ENCODE measurements at places on chromosomes 16 and 17.
A peak's percentile ranks its signal among the peaks of the same experiment; 100 is the strongest.

- no peak for DNase-seq
Measured at GRCh38 chr17:9672266-9672665, 26.9 kb downstream of the USP43 start.

- DNase-seq: no peak
Measured at GRCh38 chr16:59988591-59988990, 1254.5 kb upstream of the GOT2 start.

DNA sequence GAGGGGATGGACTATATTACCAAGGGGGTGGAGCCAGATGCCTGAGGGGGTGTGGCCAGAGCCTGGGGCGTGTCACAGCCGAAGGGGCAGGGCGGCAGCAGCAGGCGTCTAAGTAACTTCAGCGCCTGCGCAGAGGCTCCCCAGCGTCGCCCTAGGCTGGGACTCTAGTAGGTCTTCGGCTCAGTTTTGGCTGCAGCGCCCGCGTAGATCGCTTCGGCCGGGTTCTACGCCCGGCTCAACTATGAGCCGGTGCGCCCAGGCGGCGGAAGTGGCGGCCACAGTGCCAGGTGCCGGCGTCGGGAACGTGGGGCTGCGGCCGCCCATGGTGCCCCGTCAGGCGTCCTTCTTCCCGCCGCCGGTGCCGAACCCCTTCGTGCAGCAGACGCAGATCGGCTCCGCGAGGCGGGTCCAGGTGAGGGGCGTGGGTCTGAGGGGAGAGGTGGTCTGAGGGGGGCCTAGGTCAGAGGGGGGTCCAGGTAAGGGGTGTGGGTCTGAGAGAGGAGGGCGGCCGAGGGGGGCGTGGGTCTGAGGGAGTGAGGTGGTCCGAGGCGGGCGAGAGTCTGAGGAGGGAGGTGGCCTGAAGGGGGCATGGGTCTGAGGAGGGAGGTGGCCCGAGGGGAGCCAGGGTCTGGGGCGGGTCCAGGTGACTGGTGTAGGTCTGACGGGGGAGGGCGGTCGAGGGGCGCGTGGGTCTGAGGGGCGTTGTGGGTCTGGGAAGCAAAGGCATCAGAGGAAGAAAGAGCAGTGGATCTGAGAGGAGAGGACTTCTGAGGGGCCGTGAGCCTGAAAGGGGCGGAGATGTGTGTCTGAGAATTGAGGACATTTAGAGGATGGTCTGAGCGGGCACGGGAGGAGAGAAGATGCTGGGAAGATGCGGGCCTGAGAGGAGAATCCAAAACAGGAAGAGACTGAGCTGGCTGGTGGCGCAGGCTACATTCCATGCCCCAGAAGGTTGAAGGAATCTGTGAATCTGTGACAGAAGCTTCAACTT, at the start of gene LPCAT2:
Gene LPCAT2 (plus strand): TSS at position 132 of the 991 bp plus-strand sequence. CDS start 110 bp downstream, at position 242.
- DNase-seq: no peak

- peak; percentile 56 for DNase-seq
Measured at GRCh38 chr17:77783991-77784820, 174.3 kb upstream of the TNRC6C start.

GRCh38 chr17:34979650-34980352, 511 bp upstream of the LIG3 start:
- DNase-seq: no peak

- no peak for DNase-seq
Measured at GRCh38 chr17:2867441-2868424, 71.5 kb downstream of the RAP1GAP2 start.

DNA sequence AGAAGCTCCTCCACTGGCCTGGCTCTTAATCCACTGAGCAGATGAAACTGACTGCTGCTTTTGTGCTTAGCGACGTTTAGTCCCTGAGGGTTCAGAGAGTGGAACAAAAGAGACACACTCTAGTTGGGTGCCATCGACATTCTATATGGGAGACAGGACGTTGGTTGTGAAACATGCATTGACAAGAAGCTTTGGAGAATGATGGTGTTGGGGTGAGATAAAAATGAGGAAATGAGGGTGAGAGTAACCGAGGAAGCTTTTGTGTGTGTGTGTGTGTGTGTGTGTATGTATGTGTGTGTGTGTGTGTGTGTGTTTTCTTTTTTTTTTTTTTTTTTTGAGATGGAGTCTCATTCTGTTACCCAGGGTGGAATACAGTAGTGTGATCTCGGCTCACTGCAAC, 89.5 kb downstream of the ABCC1 start:
- DNase-seq: no peak

- DNase-seq: no peak
Measured at GRCh38 chr17:29592850-29593551, at the start of gene ANKRD13B. Gene ANKRD13B (plus strand): TSS chr17:29593132. CDS start chr17:29593622, 490 bp downstream.

- no peak for DNase-seq
Measured at GRCh38 chr16:80899809-80900592, 95.6 kb upstream of the CDYL2 start.

DNA sequence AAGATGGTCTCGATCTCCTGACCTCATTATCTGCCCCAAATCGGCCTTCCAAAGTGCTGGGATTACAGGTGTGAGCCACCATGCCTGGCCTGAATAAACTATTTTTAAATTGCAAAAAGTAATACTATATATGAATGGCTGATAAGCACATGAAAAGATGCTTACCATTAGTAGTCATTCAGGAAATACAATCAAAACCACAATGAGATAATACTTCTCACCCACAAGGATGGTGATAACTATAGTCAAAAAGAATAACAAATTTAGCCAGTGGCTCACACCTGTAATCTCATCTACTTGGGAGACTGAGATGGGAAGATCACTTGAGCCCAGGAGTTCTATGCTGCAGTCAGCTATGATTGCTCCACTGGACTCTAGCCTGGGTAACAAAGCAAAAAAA, 2.4 kb upstream of the TACO1 start:
- no peak for DNase-seq

DNA sequence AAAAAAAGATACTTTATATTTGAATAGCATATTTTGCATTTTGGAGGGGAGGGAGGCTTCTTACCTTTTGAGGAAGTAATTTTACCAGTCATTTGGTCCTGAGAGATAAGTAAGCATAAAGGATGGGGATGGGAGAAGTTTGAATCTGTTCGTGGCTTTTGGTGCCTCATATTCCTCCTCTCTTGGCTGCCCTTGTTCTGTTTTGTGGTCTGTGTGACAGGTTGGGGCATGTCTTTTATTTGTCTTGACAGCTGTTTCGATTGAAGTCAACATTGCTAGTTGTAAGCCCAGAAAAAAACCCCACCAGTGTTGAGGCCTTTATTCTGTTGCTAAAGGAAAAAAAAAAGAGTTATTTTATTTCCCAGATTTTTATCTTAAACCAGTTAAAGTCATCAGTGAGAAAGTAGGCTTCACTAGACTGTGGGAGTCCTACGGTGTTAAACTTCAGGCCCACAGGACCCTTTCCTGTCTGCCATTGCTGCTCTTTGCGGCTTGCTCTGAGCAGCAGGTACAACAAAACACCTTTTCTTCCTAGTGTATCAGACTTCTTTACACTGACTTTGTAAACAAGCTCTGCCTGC, 11.4 kb downstream of the SLC7A6 start:
- peak; percentile 47 for DNase-seq

DNA sequence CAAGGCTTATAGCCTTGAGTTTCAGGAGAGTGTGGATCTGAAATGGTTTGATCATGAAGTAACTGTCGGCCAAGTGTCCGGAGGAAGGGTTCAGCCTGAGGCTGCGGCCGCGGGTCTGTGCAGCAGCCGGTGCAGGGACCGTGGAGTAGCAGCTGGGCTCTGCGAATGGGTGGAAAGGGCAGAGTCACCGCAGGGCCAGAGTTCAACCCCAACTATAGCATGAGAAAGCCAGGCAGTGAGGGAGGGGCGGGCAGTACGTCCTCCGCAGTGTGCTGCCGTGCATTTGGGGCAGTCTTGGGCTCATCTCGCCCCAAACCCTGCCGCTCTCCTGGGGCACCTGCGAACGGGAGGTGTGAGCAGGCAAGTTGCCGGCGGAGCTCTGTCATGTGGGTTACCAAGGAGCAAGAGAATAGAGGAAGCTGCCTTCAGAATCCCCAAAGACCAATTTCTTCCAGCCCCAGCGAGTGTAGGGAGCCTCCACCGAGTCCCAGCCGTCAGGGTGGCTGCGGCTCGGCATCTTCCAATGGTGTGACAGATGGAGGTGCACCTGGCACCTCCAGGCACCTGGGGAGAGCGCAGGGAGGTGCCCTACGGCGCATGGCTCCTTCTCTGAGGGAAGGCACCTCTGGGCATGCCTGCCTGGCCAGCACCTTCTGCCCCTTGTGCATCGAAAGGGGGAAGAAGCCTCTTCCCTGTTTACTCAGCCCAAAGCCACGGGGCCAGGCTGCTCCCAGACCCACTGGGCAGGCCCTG, 87.3 kb downstream of the RPA1 start:
- no peak for DNase-seq

GRCh38 chr17:4004517-4005295, 40.5 kb upstream of the ATP2A3 start:
- DNase-seq: peak; percentile 29

DNA sequence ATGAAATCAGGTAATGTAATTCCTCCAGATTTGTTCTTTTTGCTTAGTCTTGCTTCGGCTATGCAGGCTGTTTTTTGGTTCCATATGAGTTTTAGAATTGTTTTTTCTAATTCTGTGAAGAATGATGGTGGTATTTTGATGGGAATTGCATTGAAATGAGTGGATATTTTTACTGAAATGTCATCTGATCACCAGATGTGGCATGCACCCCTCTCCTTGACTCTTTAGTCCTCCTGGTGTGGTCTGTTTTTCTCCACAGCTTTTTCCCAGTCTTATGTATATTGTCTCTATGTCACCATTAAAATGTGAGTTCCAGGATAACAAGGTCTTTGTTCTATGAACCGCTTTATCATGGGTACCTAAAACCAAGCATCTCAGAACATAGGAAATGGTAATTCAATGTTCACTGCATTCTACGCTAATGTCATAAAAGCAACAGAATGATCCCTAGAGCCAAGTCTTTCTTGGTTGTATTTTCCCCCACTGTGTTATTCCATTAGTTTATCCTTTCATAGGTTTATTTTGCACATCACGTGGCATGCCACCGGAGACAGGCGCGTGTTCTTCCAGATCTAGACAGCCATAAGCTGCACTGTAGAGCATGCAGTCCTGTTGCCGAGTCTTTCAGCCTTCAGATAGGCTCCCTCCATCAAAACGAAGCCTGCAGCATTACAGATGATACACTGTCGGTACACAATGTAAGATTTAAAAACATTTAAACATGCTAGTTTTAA, 172.5 kb downstream of the RPTOR start:
- no peak for DNase-seq

GRCh38 chr17:1783271-1783670, 21.4 kb downstream of the SERPINF1 start:
- no peak for DNase-seq

DNA sequence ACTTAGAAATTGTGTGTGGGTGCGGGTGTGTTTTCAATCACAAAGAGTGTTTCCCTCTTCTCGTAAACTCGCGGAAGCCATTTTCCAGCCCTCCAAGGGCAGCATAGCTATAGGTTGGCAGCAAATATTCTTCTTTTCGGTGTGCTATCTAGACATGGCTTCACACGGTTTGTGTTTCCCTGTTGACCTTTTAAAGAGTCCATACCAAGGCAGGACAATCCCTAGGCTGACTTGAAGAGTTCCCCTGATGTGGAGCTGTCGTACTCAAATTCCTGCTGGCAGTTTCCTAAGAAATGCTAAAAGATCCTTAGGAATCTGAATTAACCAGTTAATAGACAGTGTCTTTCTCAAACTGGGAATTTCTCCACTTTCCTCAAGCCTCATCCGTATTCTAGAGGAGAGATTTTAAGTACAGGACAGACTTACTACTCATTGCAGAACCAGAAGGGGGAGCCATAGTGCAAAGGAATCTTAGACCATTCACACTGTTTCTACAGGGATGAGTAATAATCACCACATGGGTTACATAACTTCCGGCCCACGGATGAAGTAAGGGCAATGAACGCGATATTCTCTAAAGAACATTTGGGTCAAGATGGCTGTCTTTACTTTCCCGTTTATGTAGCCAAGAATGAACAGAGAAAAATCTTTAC, 288.6 kb upstream of the ELAC2 start:
- DNase-seq: no peak

GRCh38 chr17:80754846-80755245, 210.2 kb downstream of the RPTOR start:
- DNase-seq: no peak

DNA sequence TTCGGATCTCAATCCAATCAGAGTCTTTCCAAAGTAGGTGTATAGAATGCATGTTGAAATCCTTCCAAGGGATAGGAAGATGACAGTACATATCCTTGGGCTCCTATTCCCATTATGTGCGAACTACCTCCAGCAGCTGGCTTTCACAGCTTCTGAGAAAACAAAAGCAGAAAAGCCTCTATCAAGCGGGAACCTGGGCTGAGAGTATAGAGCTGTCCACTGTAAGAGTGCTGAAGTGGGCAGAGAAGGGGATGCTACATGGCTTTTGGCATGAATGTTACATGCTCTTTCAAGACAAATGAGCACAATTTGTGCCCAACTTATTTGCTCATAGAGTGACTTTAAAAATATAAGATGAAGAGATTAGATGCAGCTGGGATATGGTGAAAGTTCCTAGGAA, 993.5 kb downstream of the CDH8 start:
- DNase-seq: no peak

DNA sequence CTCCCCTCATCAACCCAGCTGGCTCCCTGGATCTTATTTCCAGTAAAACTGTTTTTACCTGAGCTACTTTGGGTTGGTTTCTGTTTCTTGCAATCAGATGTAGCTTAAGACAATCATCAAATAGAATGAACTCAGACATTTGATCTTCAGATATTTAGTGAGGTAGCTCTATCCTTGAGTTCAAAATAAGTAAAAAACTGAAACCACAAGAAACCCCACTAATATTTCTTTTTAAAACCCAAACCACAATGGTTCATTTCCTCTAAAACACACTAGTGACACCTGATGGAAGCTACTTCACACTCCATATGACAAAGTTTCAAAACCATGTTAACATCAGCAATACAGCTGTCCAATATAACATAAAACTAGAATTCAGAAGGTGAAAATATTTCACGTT, 37.8 kb downstream of the CACNG1 start:
- DNase-seq: no peak

DNA sequence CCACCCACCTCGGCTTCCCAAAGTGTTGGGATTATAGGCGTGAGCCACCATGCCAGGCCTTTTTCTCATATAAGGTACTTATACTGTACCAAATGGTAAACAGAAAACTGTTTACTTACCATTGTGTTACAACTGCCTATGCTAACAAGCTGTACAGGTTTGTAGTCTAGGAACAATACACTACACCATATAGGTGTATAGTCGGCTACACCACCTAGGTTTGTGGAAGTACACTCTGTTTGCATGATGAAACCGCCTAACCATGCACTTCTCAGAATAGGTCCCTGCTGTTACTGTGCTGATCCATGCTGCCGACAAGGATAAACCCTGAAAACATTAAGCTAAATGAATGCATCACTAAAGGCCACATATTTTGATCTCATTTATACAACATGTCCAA, 18.9 kb downstream of the DNAJA2 start:
- no peak for DNase-seq
